RPMI8226 (cell line): ENCODE measurements at places on chromosomes 4 and X.

GRCh38 chr4:143554728-143555597 is 41.5 kb downstream of the SMARCA5 start:
- DNase-seq: no peak

DNA sequence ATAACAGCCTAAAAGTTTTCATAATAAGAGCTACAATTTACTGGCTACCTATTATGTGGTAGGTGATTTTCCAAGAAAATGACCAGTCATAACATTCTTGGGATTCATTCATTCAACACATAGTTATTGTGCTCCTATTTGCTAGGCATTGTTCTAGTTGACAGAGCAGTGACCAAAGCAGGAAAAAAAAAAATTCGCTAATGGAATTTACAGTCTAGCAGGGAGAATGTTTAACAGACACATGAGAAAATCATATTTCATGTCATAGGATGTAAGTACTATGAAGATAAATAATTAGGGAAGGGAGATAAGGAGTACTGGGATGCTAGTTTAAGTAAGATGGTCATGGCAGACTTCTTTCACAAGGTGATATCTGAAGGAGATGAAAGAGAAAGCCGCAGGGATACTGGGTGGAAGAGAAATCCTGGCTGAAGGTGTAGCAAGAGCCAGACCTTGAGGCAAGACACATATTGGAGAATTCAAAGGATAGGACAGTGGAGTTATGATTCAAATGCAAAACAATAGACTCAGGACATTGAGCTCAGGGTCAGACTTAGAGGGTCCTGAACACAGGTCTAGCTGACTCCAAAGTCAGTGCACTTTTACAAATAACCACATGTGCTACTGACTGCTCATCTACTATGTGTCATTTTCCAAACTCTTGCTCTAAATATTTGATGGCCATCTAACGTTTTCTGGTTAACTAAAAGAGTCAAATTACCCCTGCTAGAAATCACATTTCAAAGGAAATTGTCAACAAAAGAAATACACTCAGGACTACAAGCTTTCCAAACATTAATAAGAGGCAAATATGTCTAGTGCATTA is 20.4 kb downstream of the SPCS3 start:
- no peak for DNase-seq

DNA sequence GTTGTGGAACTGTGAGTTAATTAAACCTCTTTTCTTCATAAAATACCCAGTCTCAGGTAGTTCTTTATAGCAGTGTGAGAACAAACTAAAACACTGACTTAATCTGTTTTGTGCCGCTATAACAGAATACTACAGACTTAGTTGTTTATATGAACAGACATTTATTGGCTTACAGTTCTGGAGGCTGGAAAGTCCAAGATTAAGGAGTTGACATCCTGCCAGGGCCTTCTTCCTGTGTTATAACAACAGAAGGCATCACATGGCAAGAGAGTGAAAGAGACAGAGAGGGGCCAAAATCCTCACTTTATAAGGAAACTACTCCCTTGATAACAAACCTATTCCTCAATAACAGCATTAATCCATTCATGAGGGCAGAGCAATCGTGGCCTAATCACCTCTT is 42.5 kb upstream of the KCNIP4 start:
- DNase-seq: no peak

DNA sequence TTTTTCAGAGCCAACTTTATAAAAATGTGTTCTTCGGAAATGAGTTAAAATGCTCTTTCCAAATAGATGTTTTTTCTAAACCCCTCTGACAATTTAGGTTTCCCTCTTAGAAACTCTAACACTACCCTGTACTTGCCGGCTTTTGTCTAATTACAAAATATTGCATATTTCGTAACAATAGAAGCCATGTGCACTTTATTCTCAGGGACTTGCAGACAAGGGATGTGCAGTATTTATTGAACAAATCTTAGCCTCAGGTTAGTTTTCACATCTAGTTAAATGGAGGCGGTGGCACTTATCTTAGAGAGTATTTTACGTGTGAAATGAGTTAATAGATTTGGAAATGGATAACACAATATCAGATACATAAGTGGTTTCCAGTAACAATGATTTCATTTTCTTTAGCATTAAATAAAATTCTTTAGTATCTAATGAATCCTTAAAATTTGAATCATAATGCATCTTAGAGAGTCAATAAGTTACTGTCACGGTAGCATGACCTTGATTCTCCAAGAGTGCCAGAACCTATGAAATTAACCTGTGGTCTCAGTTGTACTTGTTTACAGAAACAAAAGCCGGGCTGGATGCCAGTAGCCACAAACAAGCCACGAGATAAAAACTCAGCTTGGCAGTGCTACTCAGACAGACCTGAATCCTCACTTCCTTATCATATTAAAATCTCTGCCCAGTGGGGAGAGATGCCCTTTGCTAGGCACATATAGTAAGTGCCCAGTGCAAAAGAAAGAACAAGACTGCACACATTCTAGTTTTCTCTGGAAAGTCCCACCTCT is 772 bp upstream of the PABPC4L start:
- peak; percentile 31 for DNase-seq

DNA sequence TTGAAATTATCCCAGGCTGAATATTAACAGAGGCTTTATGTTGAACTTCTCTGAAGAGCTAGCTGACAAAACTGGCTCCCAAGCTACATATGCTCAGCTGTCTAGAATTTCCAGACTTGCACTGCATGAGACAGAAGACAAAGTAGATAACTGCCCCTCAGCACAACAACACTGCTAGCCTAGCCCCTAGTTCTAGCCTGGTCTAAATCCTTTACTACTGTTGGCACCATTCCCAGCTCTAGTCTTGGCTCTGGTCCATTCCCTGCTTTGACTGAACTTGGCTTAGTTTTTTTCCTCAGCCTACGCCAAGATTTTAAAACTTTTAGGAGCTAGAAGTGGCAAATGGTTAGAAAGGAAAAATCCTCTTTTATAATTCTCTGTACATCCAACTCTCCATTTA is 7.6 kb upstream of the OPHN1 start:
- no peak for DNase-seq

GRCh38 chrX:9315086-9315485 is 149.8 kb upstream of the TBL1X start:
- DNase-seq: no peak

- no peak for DNase-seq
These were observed 13.6 kb downstream of the JADE1 start for GRCh38 chr4:128823025-128823661.

DNA sequence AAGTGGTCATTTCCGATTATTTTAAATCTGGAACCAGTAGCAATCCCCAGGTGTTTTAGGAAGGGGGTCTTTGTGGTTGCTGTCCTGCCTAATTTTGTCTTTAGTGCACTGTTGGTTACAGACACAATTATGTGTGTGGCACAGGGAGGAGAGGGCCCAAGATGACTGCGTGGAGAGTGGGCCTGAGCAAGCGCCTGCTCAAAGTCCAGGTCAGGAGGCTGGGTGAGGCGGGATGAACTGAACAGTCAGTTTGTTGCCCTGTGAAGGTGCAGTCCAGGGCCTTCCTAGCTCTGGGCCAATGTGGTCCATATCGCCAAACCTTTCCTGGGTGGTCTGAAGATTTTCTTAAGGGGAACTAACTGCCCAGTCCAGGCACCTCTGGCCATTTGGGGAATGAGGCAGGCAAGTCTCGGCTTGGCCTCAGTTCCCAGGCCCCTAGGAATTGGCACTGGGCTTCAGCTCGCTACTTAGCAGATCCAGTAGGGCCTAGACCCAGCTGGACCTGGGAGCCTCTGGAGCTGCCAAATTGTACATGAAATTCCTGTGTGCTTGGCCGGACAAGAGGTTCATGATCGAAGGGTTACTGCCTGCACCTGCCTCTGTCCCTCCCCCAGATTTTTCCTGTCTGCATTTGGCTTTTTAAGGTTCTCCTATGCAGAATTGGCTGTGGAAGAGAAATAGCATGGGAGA is 47.6 kb downstream of the ANAPC4 start:
- DNase-seq: no peak

DNA sequence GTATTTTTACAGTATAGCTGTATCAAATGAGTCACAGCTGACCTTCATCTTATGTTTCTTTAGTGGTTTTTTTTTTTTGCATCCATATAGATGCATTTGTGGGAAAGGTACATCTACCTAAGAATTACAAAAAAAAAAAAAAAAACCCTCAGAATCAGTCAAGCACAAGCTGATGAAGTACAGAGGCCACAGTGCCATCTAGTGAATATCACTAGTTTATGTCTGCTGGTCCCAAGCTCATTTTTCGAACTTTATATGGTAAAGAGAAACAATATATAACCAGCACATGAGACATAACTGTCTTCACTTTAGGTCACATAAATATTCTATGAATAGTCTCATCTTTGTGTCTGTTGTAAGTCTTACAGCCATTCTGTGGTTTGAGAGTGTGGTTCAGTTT is 220.1 kb downstream of the DLG3 start:
- DNase-seq: peak; percentile 12

- no peak for DNase-seq
These were observed 1469.0 kb downstream of the PCDH7 start for GRCh38 chr4:32189130-32189529.

DNA sequence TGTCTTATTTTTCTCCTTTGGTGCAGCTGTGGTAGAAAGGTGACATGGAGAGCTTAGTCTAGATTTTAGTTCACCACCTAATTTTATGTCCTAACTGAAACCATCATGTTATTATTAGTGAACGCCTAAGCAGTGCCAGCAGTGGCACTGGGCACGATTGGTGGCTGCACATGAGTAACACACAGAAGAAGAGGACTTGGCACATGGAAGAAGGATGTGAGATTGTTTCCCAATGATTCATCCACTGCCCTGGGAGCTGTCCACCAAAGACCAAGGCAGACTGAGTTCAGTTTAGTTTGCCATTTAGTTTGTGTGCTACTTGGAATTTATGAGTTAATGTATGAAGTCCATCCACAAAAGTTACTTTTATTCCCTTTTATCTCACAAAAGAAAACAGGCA is 68.1 kb upstream of the NAP1L5 start:
- no peak for DNase-seq

DNA sequence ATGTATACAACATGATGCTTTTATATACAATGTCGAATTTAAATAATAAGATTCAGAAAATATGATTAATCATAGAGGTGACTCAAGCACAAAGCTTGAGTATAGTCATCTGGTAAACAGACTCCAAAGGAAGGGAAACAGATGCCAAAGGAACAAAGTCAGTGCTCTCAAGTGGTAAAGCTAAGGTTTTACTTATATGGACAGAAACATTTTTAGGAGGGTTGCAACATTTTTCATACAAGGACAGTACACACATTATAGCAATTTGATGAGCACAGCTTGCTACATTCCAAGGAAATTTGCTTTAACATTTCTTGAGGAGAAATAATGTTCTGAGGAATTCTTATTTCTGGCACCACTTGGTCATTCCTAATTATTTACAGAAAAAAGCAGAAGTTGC is 333.4 kb upstream of the AADAT start:
- no peak for DNase-seq

DNA sequence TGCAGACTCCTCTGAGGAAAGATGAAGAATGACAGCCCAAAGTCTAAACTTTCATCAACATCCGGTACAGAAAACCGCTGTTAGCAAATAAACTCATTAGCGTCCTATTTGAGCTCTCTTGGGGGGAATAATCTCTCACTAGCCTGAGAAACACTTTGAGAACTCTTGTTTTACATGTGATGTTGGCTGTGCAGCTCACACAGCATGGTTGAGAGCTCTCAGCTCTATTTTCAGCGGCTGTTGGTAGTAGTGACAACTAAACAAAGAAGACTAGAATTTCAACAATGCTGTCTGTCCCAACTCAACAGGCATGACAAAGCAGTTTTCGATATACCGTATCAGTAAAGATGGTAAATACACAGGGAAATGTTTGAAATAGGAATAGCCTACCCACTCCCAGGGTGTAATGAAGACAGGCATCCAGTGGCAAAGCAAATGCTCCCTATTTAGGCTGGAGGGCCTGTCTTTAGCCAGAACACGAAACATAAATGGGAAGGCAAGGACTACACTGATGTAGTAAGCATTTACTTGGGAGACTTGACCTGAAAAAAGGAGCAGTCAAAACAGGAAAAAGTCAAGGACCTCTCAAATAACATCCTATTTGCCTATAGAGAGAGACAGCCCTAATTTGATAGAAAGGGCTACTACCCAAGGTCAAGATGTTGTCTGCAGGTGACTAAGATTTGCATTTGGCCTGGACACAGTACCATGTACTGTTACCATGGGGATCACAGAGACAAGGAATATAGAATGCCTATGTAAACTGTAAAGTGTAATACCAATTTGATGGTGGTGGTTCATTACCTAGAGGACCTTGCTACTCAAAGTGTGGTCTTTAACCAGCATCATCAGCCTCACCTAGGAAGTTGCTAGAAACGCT is 60.4 kb downstream of the PPEF2 start:
- no peak for DNase-seq

GRCh38 chr4:113756005-113756410 is 5.5 kb downstream of the CAMK2D start:
- no peak for DNase-seq

DNA sequence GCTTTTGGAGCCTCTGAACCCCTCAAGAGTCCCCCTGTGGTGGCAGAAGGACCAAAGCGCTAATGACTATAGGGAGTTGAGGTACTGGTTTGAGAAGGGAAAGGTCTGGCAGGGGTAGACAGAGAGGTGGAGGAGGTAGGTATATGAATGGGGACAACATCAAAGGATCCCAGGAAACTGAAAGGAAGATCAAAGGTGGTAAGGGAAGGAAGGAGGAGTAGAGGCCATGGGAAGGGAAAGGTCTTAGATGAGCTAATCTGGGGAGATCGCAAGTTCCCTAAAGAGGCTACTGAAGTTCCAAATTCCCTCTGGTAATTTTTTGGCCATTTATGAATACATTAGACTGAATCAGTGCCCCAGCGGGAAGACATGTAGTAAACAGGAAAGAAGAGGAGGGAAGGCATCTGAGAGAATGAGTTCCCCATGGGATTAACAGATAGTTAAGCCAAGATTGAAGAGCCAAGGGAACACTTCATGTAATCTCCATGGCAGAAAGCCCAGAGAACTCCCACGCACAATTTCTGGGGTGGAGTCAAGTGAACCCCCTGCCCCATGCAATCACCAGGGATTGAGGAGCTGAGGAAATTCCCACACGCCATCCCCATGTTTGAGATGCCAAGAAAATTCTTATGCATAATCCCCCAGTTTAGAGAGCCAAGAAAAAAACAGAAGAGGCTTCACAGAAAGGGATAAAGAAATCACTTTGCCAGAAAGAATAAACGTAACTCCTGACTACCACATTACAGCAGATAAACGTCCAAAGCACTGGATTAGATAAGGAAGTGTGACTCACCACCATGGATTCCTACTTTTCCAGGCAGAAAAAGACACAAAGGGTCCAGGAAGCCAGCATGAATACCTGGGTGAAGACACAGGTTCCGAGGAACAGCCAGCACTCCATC is 25.8 kb downstream of the ZNF630 start:
- no peak for DNase-seq
